ENCODE measurements at places on chromosomes 13 and 19. TPM values are rescaled to one million over a fixed set of nuclear protein-coding genes. Genes with fewer than 3 reads are reported as not detected.

DNA sequence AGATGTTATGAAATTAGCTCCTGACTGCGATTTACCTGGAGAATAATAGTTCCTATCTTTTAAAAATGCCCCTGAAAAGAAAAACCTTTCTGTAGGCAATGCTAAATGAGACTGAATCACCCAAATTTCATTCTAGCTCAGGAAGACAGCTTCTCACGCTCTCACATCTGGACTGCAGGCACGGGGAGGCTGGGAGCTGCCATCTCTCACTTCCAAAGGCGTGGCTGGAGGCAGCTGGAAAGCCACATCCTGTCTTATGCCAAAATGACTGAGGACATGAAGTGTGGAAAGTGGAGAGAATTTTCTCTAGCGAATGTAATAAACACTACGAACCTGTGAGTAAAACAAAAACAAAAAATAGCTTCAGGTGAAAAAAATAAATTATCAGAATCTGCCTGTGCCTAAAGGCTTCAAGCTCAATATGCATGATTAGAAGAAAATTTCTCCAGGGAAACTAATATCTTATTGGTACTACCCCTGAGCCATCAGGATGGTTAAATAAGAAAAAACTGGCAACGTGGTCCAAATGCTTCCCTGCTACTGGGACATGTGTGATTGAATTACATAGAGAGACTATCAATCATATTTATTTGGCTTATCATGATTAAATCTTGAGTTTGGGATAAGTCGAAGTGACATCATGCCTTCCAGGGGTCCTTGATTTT is 58.1 kb upstream of the UBL3 start:
- no peak for ATAC-seq

- no peak for ATAC-seq
These were observed 179.9 kb upstream of the SERP2 start for GRCh38 chr13:44193731-44194130.

DNA sequence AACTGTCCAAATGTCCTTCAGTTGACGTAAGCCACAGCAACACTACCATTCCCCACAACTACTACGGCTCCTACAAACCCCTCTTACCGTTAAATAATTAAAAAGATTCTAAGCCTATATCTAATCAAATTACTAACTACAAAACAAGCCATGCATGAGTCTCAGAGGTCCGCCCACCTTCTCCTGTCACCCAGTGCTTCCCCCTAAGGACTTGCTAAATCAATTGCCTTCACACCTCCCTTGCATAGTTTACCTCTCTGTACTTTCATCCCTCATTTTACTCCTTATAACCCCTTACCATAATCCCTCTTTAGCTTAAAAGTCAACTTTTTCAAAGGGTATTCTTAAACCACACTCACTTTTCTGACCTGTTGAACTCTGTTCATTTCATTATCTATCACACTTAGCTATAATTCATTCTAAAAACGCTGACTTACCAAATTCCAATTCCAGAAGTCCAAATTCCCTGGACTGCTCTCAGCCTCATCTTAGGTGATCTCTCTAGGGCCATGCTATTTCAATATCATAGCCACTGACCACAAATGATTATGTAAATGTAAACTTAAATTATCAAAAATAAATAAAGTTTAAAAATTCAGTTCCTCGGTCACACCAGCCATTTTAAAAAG is 187.8 kb downstream of the DIAPH3 start:
- no peak for ATAC-seq

DNA sequence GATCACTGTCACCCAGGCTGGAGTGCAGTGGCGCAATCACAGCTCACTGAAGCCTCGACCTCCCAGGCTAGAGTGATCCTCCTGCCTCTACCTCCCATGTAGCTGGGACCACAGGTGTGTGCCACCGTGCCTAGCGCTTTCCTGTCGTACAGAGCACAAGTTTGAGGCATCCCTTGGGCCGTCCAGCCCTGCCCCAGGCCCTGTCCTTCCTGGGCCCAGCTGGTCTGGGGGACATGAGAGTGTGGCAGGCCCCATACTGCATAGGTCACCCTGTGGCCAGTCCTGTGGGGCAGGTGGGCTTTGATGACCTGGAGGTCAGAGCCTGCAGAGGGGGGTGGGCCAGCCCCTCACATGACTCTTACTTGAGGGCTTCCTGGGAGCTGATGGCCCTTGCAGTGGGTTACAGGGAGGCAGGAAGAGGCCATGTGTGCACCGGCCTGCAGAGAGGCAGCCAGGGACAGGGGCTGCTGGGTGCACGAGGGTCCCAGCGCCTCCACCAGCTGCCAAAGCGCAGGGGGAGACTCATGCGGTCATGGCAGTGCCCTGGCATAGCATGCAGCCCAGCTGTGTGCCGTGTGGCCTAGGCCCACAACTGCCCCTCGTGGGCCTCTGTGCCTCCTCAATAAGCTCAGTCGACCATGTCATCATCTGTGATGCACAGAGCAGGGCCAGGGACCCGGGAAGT is 61.4 kb downstream of the KDM4B start:
- no peak for ATAC-seq

CIC gene
- total RNA-seq, result 165 TPM

KLK1 gene
- total RNA-seq, result 2.0 TPM
